ENCODE measurements at places on chromosomes 4 and X.
A peak's percentile ranks its signal among the peaks of the same experiment; 100 is the strongest.

GRCh38 chr4:130545596-130545995, 1449.6 kb downstream of the C4orf33 start:
- DNase-seq: no peak

- DNase-seq: no peak
These were observed 2.9 kb downstream of the CLOCK start for GRCh38 chr4:55543858-55544257.

DNA sequence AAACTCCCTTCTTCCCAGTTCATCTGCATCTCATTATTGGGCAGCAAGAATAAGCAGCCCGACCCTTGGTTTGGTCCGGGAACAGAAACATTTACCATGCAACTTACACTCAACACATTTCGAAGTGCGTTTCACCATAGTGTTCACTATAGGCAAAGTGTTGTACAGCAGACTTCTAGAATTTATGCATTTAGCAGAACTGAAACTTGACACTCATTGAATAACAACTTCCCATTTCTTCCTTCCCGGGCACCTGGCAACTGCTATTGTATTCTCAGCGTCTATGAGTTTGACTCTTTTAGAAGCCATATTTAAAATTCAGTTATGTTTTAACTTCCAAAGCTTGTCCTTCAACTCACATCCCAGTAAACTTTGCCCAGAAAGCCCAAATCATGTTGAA, 840.6 kb downstream of the NLGN4X start:
- DNase-seq: peak; percentile 23

DNA sequence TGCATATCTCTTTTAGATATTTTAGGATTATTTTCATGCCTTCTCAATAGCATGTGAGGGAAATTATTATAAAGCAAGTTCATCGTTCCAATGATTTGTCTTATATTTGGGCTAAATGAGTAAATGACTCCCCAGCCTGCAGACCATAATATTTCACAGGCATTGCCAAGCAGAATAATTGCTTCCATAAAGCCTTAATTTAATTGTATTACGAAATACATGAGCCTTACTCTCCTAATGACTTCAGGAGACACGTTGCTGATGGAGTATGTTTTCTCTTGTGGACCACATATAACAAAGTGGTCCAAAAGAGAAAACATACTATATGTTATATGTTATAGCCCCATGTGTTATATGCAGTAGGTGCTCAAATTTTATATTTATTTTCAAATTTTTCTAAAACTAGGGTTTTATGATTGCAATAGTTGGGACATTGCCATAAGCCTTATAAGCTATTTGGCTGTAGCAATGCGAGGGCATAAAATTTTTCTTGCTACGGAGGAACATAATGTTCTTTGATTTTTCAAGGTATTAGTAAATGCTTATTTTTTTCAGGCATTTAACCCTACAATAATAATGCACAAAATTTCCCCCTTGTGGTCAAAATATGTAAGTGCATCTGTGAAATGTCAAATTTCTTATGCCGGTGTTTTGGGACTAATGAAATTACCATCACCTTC, 26.2 kb upstream of the TMPRSS11D start:
- peak; percentile 54 for DNase-seq

DNA sequence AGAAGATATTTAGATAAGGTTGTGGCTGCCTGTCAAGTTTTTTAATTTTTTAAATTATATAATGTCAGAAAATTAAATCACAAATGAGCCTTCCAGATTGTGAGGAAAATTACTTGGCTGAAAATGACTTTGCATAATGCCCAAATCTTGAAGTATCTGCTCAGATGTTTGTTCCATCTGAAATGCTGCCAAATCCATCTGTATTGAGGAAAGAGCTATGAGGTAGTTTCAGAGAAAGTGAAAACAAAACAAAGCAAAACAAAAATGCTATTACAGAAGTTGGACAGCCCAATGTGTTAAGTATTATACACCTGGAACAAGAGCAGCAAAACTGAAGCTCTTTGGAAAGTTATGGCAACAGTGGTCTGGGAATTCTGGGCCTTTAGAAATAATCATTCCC, 23.3 kb upstream of the GUCY1B1 start:
- DNase-seq: no peak

GRCh38 chr4:124487651-124488050, 224.9 kb downstream of the ANKRD50 start:
- no peak for DNase-seq

- no peak for DNase-seq
These were observed 647.4 kb downstream of the BCOR start for GRCh38 chrX:39450234-39450977.

- no peak for DNase-seq
These were observed 340.2 kb downstream of the GASK1B start for GRCh38 chr4:157832596-157832995.

DNA sequence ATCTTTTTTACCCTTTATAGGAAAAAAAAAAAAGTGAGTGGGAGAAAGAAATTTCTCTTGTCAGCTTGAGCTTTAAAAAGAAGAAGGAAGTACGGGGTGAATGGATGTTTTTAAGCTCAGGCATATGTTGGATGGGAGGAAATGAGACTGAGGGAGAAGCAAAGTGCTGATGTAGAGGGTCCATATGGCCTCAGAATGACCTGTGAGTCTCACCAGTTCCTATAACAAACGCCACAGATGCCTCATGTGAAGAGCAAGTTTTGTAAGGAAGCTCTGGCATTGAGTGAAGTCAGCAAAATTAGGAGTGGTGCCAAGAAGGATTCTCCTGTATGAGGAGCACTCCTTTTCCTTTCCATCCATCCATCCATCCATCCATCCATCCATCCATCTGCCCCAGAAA, 214.6 kb downstream of the PTTG2 start:
- DNase-seq: peak; percentile 87

- no peak for DNase-seq
These were observed 135.2 kb upstream of the MAMLD1 start for GRCh38 chrX:150227873-150228410.

- DNase-seq: no peak
These were observed 10.8 kb downstream of the FGFRL1 start for GRCh38 chr4:1022051-1022738.

DNA sequence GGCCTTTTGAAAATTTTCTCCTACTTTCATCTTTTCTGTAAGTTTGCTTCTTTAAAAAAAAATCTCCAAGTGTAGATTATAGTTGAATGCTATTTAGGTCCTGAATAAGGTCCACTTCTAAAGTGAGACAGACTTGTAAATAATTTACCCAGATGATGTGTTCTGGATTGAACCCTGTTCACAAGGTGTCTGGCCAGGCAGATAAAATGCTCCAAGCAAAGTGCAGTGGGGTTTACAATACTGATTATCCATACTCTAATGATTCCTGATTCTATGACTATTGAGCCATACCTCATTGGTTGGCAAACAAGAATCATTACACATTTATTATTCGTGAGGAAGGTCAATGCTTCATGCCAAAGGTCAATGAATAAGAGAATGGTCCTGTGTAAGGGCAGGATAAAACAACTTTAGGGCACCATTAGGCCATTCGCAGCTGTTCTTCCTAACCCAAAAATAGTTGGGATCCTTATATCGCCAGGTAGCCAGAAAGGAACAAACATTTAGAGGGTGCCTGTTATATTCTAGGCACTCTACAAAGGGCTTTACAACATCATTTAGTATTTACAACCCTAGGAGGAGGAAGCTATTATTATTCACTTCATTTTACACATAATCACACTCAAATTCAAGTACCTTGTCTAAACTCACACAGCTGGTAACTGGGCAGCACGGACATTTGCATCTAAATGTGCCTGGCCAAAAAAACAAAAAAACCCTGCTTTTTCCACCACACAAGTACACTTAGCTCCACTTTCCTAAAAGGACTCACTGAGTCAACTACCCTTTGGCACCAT, 18.6 kb upstream of the SAT1 start:
- no peak for DNase-seq

- no peak for DNase-seq
These were observed 29.4 kb downstream of the DCHS2 start for GRCh38 chr4:154462081-154462810.

GRCh38 chr4:146108756-146109155, 66.8 kb upstream of the LSM6 start:
- peak; percentile 41 for DNase-seq

GRCh38 chrX:154818916-154819770, 13.9 kb upstream of the MPP1 start:
- no peak for DNase-seq

- DNase-seq: no peak
These were observed 311.3 kb downstream of the PCDH19 start for GRCh38 chrX:100098660-100099375.

GRCh38 chrX:118693843-118694242, 33.6 kb upstream of the IL13RA1 start:
- no peak for DNase-seq

DNA sequence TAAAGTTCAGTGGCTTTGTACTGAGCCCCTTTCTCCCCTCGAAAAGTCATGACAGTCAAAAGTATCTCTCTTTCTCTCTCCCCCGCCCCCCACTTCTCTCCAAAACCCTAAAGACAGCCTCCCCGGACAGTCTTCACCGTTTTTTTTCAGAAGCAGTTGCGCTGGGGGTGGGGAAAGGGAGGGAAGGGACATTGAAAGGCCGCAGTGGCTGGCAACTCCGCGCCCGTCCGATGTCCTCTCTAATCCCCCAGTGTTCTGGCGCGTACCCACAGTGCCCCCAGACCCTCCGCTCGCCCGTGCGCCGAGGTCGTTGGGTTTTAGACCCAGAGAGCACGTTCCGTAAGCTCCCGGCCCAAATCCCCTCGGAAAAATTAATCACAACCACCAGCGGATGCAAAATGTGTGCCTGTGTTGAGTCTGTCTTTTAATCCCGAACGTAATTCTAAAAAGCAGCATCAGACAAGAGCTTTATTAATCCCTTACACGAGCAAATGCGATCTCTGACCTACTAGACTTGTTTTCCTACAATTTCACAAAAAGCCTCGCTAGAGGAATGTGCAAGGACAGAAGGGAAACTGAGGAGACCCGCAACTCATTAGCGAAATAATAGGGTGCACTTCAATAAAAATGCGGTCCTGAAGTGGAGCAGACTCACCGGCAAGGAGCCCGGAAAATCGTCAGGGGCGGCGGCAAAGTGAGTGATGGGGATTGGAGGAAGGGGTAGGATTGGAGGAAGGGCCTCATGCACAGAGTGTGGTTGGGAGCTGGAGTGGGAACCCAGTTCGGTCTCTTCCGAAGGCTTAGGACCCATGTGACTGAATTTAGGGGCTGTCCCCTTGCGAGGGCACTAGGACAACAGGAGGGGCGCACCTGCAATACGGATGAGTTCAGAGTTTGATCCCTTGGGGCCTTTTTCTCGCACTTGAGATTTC, 12.2 kb upstream of the PRDM8 start:
- DNase-seq: no peak

DNA sequence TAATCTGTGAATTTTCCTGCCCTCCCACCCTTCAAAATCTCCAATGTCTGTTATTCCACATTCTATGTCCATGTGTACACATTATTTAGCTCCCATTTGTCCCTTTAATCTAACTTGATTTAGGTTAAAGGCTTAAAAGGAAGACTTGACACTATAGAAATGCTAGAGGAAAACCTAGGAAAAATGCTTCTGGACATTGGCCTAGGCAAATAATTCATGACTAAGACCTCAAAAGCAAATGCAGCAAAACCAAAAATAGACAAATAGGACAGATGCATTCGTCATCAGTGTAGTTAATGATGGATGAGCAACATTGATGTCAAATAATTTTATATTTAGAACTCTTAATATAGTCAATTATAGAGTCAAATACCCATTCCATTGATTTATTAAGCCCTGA, 36.9 kb downstream of the INTU start:
- DNase-seq: no peak

DNA sequence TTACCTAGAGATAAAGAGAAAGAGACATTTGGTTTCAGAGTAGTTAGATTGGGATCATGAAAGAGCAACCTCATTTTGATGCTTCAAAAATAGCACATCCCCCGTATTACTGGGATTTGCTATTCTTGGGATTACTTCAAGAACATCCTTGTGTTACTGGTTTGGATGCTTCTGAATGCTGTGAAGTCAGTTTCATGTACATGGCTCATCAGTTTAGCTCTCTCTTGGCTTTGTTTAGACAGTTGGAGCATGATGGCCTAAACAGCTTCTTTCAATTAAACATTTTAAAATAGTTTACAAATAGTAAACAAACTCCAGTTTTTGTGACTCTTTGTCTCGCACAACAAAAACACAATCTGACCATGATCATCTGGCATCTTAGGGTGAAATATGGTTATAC, 23.9 kb downstream of the HTT start:
- no peak for DNase-seq

DNA sequence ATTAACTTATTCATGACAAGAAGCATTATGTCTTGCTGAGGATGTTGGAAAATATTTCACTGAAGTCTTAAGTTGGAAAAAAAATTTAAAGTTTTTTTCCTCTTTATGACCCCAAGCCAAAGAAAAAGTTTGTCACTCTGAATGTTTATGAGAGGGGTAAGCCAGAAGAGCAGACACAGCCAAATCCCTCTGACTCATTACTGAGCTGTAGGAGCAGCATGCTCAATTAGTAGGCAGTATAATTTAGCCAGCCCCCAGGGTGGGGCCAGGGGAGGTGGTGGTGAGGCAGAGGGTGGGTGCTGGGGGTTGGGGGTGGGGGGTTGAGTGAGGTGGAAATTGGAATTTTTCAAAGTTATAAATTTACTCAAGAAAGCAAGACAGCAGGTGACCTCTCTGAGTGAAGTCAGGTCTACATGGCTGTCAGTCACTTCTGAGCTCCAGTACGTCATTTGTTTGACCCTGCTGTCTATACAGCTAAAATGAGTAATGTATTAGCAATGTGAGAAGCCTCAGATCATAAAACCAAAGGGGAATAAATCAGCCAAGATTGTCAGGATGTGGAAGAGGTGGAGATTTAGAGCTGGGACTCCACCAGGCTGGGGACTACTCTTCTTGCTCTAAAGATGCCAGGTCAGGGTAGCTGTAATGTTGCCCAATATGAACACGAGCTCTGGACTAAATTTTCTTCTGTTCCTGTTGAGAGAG, 98.8 kb upstream of the NDP start:
- DNase-seq: no peak

Data from inflammatory macrophage (primary cell).